ENCODE measurements at places on chromosomes 2 and 18.
A peak's percentile ranks its signal among the peaks of the same experiment; 100 is the strongest.

- no peak for ATAC-seq
Observed at GRCh38 chr2:44952143-44952805, 10.8 kb downstream of the SIX3 start.

GRCh38 chr2:63003351-63003750 lies 47.3 kb upstream of the OTX1 start:
- no peak for ATAC-seq

GRCh38 chr2:144832048-144832447 lies 312.1 kb upstream of the ZEB2 start:
- no peak for ATAC-seq

DNA sequence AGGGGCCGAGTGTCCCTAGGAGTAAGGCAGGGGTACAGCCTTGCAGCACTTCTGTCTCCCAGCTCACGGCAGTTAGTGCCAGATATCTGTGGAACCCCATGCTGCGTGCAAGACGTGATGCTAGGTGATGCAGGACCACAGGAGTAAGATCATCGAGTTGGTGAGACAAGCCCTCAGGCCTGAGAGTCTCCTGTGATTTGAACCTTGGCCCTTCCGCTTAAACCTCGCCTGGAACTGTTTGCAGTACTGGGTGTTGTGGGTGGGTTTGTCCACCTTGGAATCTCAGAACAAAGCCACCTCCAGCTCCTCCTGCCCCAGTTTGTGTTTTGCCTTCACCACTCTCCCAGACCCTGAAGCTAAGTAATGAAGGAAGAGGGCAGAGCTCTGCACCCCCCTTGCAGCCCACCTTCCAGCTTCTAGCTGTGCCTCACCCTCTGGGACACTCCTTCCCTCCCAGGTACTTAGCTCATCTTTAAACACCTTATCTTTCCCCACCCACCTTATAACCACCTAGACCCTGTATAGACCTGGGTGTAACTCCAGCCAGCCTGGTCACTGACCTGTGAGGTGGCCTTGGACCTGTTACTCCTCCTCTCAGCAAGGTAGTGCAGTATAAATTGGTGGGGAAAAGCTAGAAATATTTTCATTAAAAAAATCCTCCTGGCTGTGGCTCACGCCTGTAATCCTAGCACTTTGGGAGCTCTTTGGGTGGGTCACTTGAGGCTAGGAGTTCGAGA lies 6.6 kb downstream of the CNNM4 start:
- ATAC-seq, result no peak

DNA sequence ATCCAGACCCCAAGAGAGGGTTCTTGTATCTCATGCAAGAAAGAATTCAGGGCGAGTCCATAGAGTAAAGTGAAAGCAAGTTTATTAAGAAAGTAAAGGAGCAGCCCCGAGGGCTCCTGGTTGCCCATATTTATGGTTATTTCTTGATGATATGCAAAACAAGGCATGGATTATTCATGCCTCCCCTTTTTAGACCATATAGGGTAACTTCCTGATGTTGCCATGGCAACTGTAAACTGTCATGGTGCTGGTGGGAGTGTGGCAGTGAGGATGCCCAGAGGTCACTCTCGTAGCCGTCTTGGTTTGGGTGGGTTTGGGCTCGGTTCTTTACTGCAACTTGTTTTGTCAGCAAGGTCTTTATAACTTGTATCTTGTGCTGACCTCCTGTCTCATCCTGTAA lies 750.2 kb upstream of the FANCL start:
- ATAC-seq, result no peak

- no peak for ATAC-seq
Observed at GRCh38 chr2:172467382-172467781, 40.0 kb downstream of the ITGA6 start.

- peak; percentile 88 for ATAC-seq
Observed at GRCh38 chr2:196399722-196400691, 228.6 kb upstream of the STK17B start.

- no peak for ATAC-seq
Observed at GRCh38 chr2:217085543-217085942, 225.7 kb upstream of the TNP1 start.

DNA sequence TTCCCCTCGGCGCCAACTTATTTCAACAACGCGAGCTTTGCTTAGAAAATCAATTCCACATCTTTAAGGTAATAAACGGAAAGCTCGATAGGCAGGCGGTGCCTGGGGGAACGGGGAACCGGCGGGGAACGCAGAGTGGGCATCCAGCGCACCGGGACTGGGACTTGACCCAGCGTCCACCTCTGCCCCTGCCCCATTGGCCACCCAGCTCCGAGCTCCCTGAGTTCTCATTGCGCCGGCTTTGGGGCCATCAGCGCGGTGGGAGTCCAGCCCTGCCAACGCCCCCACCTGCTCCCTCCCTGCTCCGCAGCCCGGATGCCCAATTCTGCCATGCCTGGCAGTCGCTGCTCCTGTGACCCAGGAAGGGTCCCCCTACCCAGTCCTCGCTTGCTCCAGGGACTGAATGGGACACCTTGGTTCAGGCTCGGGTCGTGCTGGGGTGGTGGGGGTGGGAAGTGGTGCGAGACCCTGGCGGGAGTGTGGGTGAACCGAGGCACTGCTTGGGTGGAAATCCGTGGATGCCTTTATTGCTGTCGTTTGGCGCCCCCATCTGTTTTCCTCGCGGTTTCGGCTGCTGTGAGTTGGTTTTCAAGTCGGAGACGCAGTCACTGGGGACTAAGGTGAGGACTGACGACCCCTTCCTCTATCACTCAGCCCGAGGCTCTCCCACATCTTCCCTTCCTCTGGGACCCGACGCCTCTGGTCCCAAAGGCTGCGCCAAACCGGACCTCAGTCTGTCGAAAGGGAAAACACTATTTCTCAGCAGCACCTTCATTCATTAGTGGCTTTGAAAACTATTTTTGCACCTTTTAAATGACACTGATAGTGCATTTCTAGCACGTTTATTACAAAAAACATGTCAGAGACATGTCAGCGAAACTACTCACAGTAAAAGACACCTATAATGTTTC lies 2.4 kb upstream of the EVX2 start:
- peak; percentile 51 for ATAC-seq

GRCh38 chr2:125479143-125479636 lies 1176.8 kb upstream of the GYPC start:
- no peak for ATAC-seq

GRCh38 chr2:144975881-144976280 lies 456.0 kb upstream of the ZEB2 start:
- no peak for ATAC-seq

- ATAC-seq, result no peak
Observed at GRCh38 chr2:237380768-237381167, 33.2 kb downstream of the COL6A3 start.

- no peak for ATAC-seq
Observed at GRCh38 chr18:32695534-32695933, 77.3 kb downstream of the KLHL14 start.

DNA sequence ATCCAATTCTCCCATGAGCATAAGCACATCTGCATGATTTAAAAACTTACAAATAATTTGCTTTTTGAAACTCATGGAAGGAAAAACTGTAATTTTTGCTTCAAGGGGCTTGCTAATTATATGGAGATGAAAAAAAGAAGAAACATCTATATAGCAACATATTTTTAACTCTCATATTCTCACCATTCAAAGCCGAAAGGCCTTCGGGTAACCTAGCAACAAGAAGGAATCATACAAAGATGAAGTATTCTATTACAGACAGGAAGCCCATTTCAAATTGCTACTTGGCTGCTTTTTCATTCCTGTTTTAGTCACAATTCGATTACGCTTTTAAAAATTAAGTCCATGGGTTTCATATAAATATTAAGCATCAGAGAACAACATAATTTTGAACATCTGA lies 39.2 kb upstream of the RNU4ATAC start:
- ATAC-seq, result no peak

GRCh38 chr2:55482186-55482884 lies 37.2 kb upstream of the CFAP36 start:
- ATAC-seq, result peak; percentile 93

- no peak for ATAC-seq
Observed at GRCh38 chr2:157822993-157823392, 53.1 kb downstream of the ACVR1 start.

GRCh38 chr2:205574001-205574400 lies 108.3 kb upstream of the NRP2 start:
- no peak for ATAC-seq

- peak; percentile 41 for ATAC-seq
Observed at GRCh38 chr18:3012136-3013023, 564 bp downstream of the LPIN2 start.
